ENCODE measurements at places on chromosomes 2 and 18. TPM values are rescaled to one million over a fixed set of nuclear protein-coding genes. Genes with fewer than 3 reads are reported as not detected.

- no peak for DNase-seq
Observed at GRCh38 chr2:220513573-220514288, 886.3 kb downstream of the SLC4A3 start.

- no peak for DNase-seq
Observed at GRCh38 chr18:10140461-10141282, 226.9 kb downstream of the VAPA start.

- DNase-seq = no peak
Observed at GRCh38 chr2:48213646-48214045, 307.3 kb upstream of the FBXO11 start.

- no peak for DNase-seq
Observed at GRCh38 chr18:24734058-24734457, 273.6 kb downstream of the HRH4 start.

DNA sequence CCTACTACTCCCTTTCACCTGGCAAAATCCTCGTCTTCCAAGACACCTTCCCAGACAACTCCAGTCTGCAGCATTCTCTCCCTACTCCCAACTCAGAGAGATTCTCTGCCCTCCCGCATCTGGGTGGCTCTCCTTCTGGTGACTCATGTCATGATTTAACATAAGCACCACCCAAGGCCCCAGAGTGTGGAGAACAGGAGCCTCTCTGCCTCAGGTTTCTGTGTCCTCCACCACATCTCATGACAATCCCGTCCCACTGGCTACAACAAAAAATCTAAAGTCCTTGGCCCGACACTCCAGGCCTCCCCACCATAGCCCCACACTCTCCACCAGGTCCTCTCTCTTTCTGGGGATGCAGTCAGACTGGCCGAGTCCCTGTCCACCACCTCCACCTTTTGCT, 197.1 kb downstream of the BCL11A start:
- DNase-seq = no peak

GRCh38 chr2:174682007-174682577, 82.2 kb downstream of the CHRNA1 start:
- DNase-seq = no peak

- DNase-seq = no peak
Observed at GRCh38 chr2:120818441-120818920, 82.8 kb downstream of the GLI2 start.

DNA sequence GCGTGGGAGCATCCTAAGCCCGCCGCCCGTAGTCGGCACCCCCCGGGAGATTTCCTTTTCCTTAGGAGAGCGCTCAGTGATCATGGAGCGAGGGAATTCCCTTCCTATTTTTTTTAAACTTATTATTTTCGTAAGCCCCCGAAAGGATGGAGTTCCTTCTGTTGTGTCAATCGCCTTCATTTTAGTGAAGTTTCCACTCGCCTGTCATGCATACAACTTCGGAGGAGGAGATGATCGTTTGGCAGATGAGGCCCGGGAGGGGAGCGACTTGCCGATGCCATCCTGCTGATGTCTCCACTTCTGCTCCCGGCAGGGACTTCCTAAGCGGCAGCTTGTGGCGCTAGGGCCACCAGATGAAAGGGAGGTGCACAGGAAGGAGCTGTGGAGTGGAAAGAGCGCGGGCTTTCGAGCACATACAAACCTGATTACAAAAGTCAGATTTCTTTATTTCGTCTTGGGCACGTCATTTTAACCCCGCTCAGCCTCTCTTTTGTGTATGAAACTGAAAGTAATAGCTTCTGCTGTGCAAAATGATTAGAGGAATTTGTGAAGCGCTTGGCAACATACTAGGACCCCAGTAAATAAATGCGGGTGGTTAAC, at the start of gene ADGRF3:
TSS of gene ADGRF3 (minus strand) at position 336 of the 600 bp plus-strand sequence. CDS start 555 bp downstream, outside the sequence.
- DNase-seq = peak; percentile 40

- no peak for DNase-seq
Observed at GRCh38 chr2:112805542-112805941, 21.2 kb upstream of the IL1A start.

DNA sequence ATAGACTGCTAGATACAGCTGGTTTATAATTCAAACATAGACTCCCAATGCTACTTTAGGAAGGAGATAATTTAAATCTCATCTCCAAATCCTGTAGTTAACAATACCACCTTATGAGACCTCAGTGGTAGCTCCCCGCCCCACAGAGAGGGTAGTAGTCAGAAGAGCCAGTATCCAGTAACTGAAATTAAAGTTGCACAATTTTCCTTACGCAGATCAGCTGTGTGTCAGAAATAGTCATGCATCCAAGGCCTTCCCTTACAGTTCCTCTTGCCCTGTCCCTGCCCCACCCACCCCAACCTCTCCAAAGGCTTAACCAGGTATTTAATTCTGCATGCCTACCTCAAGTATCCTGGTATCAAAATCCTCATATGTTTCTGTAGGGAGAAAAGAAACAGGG, 15.5 kb downstream of the MRPS5 start:
- DNase-seq = no peak

DNA sequence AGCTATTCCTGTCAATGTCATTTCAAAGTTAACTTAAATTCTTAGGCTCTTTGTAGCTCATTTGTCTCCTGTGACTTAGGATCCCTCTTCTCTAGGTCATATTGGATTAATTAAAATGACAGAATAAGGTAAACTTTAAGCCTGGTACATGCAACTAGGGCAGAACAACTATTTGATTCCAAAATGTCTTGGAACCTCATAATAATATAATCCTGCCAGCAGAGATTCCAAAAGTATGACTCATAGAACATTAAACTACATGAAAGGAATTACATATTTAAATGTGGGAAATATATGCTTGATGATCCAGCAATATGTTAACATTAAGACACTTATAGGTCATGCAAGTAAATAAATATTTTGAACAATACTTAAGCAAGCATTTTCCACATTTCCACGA, 63.3 kb downstream of the COL3A1 start:
- no peak for DNase-seq

GRCh38 chr18:76260941-76261472, 234.0 kb downstream of the ZNF516 start:
- no peak for DNase-seq

IL37 gene
- total RNA-seq = not detected

CFC1 gene
- total RNA-seq = not detected

RTP5 gene
- total RNA-seq = not detected

PRSS56 gene
- not detected for total RNA-seq

TTLL4 gene
- total RNA-seq = 8.8 TPM

INHBB gene
- total RNA-seq = 0.74 TPM

IWS1 gene
- 38.9 TPM for total RNA-seq

ZDBF2 gene
- total RNA-seq = 30.4 TPM

NTSR2 gene
- not detected for total RNA-seq

FTCDNL1 gene
- 0.85 TPM for total RNA-seq

DYNC2LI1 gene
- total RNA-seq = 70.8 TPM

AFF3 gene
- 43.5 TPM for total RNA-seq

GALNT5 gene
- 23.4 TPM for total RNA-seq

All from urinary bladder (tissue), 4 donors.